ENCODE measurements at places on chromosomes 6 and 20.

DNA sequence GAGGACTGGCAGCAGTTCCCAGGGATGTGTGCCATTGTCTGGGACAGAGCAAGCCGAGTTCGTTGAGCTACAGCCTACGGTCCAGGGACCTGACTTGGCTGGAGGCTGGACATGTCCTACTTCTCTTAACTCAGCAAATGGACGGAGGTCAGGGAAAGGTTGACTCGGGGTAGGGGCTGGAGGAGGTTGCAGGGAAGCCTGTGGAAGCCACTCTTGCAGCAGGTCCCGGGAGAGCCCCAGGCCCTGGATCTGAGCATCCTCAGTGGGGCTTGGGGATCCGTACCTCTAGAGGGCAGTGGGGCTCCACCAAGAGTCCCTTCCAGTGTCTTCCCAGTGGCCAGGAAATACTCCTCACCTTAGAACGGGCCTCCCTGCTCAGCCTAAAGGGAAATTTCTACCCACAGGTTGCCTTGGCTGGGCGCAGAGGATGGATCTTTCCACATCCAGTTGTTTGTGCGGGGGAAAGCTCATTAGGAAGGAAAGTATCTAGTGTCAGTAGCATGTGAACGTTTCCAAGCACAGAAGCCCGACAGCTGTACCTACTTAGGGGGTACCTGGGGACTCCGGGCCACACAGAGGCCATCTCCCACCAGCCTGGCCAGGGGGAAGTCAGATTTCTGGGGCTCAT is 170.2 kb downstream of the NFATC2 start:
- no peak overlapping the region for H3K27ac ChIP-seq
- H3K4me1 ChIP-seq: peaks cover 3% of the 10 kb centered on the region
- H3K4me3 ChIP-seq: no peak overlapping the region
- DNase-seq: no peak
- no peaks in the 10 kb centered on the region for H3K27me3 ChIP-seq
- H3K36me3 ChIP-seq: no peaks in the 10 kb centered on the region

DNA sequence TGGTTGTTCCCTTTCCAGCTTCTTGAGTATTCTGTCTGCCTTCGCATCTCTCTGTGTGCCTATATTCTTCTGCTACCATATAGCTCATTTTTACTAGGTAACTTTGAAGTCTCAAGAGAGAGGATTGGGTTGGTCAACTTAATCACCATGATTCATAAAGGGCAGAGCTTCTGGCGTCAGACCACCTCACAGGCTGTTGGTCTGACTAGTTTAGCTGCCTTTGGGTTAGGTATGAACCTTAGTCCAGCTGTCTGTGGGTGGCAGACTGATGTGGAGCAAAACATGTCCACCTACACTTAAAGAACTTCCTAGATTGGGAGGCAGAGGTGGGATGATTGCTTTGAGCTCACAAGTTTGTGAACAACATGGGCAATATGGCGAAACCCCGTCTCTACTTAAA is 192.2 kb upstream of the SGK1 start:
- no peak for DNase-seq
- H3K4me3 ChIP-seq: no peak overlapping the region
- no peaks in the 10 kb centered on the region for H3K36me3 ChIP-seq

DNA sequence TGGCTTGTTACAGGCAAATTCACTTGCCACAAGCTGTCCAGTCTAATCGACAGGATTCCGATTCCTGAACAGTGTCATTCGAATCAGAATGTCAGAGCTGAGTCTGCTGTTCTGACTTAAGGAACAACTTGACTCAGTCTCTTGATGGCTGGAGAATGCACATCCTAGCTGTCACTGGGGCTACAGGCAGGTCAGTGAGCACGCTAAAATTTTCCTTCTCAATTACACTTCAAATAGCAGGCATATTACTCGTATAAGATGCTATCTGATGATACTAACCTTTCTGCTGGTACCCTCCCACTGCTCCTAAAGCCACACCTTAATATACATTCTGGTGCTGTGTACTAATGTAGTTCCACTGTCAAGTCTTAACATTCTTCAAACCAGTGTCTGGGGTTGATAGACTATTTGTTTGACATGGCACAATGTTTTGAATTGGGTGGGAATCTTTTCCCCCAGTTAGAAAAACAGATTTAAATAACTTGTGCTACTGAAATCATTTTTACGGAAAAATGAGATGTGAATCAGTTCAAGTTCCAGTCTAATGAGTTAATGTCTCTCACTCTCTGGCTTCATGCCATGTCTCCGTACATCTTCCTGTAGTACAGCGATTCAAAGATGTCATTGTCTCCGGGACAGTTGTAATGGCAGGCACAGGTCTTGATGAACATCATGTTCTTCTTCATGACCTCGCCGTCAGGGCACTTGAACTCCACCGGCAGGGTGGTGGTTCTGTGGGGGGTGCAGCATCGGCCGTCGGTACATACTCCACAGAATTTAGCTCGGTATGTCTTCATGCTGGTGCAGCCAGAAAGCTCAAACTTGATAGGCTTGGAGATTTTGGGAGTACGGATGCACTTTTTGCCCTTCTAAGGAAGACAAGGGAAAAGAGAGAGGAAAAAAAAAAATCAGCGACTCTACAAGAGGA is 2.2 kb downstream of the CCN2 start:
- H3K27ac ChIP-seq: peak overlapping the region; percentile 95
- H3K27me3 ChIP-seq: no peaks in the 10 kb centered on the region
- peak overlapping the region; percentile 86 for H3K4me3 ChIP-seq
- H3K4me1 ChIP-seq: peaks cover 3% of the 10 kb centered on the region
- H3K36me3 ChIP-seq: no peaks in the 10 kb centered on the region

DNA sequence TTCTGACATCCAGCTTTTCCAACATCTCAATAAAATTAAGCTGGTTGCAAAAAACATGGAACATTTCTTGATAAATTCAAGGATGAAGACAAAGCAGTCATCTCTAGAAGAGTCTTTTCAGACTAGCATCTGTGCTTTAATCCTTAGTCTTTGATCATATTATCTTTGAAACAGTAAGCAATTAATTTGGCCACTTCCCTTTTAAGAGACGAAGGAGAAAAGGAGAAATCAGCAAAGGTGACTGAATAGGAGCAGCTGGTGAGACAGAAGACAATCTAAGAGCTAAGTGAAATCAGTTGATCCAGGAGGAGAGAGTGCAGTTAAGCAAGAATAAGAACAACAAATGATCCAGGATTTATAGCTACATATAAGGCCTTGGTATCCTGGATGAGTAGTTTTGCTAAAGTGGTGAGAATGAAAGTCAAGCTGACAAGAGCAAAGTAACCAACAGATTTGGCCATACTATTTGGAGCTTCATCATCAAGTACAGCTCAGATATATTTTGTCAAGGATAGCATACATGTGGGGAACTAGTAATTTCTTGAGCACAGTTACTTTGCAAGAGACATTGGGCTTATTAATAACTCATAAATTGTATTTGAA is 215.5 kb downstream of the ADGB start:
- no peaks in the 10 kb centered on the region for H3K4me1 ChIP-seq
- no peak for DNase-seq
- H3K36me3 ChIP-seq: no peaks in the 10 kb centered on the region
- H3K4me3 ChIP-seq: no peak overlapping the region

GRCh38 chr6:1821513-1822183 is 211.9 kb downstream of the FOXC1 start:
- no peaks in the 10 kb centered on the region for H3K4me1 ChIP-seq
- H3K27me3 ChIP-seq: no peaks in the 10 kb centered on the region
- no peak for DNase-seq
- no peak overlapping the region for H3K4me3 ChIP-seq
- H3K27ac ChIP-seq: no peak overlapping the region

- H3K4me3 ChIP-seq: no peak overlapping the region
- no peaks in the 10 kb centered on the region for H3K27me3 ChIP-seq
- no peaks in the 10 kb centered on the region for H3K4me1 ChIP-seq
- H3K36me3 ChIP-seq: no peaks in the 10 kb centered on the region
- DNase-seq: no peak
Measured at GRCh38 chr6:99241905-99242534, 107.5 kb downstream of the FAXC start.

GRCh38 chr20:57048027-57048869 is 218.2 kb downstream of the BMP7 start:
- DNase-seq: no peak
- H3K4me1 ChIP-seq: peaks cover 20% of the 10 kb centered on the region
- H3K4me3 ChIP-seq: no peak overlapping the region

DNA sequence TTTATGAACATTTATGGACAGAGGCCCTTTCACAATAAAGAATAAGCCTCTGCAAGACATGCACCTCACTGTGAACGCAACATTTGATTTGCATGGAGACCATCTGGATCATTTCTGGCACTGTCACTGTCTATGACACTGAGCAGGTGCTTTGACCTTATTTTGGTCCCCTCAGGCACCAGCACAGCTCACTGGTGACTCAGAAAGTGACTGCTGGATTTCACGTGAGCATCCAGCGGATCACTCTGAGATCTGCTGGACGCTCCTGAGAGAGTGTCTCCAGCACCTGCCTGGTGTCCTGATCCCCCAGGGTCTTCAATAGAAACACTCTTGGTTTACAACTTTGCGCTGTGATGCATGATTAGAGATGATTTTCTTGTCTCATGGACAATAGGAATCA is 375.7 kb downstream of the TENT5A start:
- no peak for DNase-seq
- H3K4me1 ChIP-seq: no peaks in the 10 kb centered on the region
- H3K27ac ChIP-seq: no peak overlapping the region
- H3K36me3 ChIP-seq: no peaks in the 10 kb centered on the region
- H3K27me3 ChIP-seq: no peaks in the 10 kb centered on the region

DNA sequence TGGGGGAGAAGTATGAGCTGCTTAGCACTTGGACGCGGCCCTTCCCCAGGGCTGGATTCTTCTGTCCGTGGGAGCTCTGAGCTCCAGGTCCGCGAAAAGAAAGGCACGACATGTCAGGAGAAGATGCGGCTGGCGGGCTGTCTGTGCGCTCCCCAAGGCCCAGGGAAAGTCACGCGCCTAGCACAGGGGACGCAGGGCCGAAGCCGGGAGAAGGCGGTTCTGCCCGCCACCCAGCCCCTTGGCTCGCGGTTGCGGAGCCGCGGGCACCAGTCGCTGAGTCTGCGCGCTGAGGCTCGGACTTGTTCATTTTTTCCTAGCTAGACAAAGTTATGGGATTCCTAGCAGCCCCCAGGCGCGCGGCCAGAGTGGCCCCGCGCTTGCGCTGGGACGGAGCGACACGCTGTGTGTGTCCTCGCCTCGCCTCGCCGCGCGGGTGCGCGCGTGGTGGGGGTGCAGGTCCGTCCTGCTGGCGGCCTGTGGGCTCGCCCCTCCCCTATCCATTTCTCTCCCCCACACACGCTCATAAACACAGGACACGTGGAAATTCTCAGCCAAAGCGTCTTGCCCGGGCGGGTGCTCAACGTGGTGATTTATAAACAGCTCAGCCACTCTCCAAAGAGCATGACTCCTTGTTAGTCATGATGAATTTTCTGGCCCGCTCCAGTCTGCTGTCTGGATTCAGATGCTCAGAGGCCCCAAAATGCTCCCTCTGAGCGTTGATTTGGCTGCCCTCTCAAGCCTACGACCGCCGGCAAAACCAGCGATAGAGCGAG is 1.9 kb upstream of the POU3F2 start:
- no peaks in the 10 kb centered on the region for H3K36me3 ChIP-seq
- no peak overlapping the region for H3K27ac ChIP-seq
- peaks cover 43% of the 10 kb centered on the region for H3K4me1 ChIP-seq
- H3K27me3 ChIP-seq: peaks cover 73% of the 10 kb centered on the region

GRCh38 chr6:129893640-129894039 is 32.5 kb upstream of the TMEM244 start:
- H3K4me3 ChIP-seq: no peak overlapping the region
- H3K36me3 ChIP-seq: no peaks in the 10 kb centered on the region
- DNase-seq: no peak
- no peaks in the 10 kb centered on the region for H3K27me3 ChIP-seq

- H3K27ac ChIP-seq: no peak overlapping the region
- no peaks in the 10 kb centered on the region for H3K36me3 ChIP-seq
- H3K4me1 ChIP-seq: no peaks in the 10 kb centered on the region
- H3K4me3 ChIP-seq: no peak overlapping the region
- DNase-seq: no peak
- H3K27me3 ChIP-seq: no peaks in the 10 kb centered on the region
Measured at GRCh38 chr6:29131691-29132090, 23.8 kb downstream of the OR2J3 start.

DNA sequence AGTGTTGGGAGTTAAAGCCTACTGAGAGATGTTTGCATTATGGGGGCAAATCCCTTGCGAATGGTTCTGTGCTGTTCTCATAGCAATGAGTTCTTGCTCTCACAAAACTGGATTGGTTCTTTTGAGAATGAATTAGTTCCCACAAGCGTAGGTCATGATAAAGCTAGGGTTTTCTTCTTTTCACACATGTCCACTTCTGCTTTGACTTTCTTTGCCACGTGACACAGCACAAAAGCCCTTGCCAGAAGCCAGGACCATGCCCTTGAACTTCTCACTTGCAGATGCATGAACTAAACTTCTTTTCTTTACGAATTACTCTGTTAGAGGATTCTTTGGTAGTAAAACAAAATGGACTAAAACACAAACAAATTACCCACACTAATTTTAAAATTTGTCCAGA is 922.8 kb downstream of the EPHA7 start:
- H3K4me3 ChIP-seq: no peak overlapping the region
- H3K36me3 ChIP-seq: no peaks in the 10 kb centered on the region
- no peaks in the 10 kb centered on the region for H3K27me3 ChIP-seq
- DNase-seq: no peak

GRCh38 chr6:16649241-16649640 is 112.0 kb downstream of the ATXN1 start:
- DNase-seq: no peak
- no peak overlapping the region for H3K4me3 ChIP-seq
- peaks cover 13% of the 10 kb centered on the region for H3K4me1 ChIP-seq
- H3K36me3 ChIP-seq: no peaks in the 10 kb centered on the region
- H3K27ac ChIP-seq: no peak overlapping the region

DNA sequence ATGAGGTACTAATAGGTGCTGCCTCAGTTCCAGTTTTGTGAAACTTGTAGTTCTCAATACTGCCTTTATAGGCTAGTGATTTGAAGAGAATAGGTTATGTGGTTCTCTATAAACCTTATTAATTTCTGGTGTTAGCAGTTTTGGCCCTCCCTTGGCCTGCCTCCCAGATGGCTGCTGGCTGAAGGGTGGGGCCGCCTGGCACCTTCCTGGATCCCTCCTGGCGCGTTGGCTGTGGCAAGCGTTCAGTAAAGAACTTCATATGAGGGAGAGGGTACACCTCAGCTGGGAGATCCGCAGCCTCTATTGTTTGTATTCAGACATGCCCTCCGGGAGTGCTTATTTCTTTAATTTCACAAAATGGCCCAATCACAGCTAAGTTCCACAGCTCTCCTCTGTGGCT is 51.9 kb downstream of the FAM120B start:
- no peak for DNase-seq
- H3K4me3 ChIP-seq: no peak overlapping the region
- peaks cover 77% of the 10 kb centered on the region for H3K36me3 ChIP-seq
- H3K27me3 ChIP-seq: no peaks in the 10 kb centered on the region
- H3K4me1 ChIP-seq: peaks cover 18% of the 10 kb centered on the region
- H3K27ac ChIP-seq: no peak overlapping the region

All from esophagus squamous epithelium (tissue), 5 donors.